ENCODE measurements at places on chromosomes 4 and X.

DNA sequence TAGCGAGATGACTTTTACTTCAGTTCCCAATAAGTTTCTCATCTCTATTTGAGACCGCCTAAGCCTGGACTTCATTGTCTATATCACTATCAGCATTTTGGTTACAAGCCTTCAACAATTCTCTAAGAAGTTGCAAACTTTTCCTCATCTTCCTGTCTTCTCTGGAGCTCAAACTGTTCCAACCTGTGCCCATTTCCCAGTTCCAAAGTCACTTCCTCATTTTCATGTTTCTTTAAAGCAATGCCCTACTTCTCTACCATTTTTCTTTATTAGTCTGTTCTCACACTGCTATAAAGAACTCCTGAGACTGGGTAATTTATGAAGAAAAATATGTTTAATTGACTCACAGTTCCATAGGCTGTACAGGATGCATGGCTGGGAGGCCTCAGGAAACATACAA, 251.9 kb downstream of the TECRL start:
- H3K4me1 ChIP-seq = no peaks in the 10 kb centered on the region
- no peaks in the 10 kb centered on the region for H3K27me3 ChIP-seq
- H3K27ac ChIP-seq = no peak overlapping the region
- H3K4me3 ChIP-seq = no peak overlapping the region

DNA sequence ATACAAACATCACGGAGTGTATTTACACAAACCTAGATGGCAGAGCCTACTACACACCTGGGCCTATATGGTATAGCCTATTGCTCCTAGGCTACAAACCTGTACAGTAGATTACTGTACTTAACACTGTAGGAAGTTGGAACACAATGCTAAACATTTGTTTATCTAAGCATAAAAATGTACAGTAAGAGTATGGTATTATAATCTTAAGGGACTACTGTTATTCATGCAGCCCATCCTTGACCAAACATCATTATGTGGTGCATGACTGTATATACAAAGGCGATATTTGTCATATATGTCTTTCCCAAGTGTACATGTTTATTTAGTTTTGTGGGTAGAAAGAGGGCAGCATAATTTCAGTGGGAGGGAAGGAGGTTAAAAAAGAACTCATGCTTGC, 177.7 kb upstream of the FSTL5 start:
- H3K4me3 ChIP-seq = no peak overlapping the region
- H3K27ac ChIP-seq = no peak overlapping the region
- no peaks in the 10 kb centered on the region for H3K36me3 ChIP-seq
- no peak for DNase-seq
- no peaks in the 10 kb centered on the region for H3K27me3 ChIP-seq
- peaks cover 3% of the 10 kb centered on the region for H3K4me1 ChIP-seq

DNA sequence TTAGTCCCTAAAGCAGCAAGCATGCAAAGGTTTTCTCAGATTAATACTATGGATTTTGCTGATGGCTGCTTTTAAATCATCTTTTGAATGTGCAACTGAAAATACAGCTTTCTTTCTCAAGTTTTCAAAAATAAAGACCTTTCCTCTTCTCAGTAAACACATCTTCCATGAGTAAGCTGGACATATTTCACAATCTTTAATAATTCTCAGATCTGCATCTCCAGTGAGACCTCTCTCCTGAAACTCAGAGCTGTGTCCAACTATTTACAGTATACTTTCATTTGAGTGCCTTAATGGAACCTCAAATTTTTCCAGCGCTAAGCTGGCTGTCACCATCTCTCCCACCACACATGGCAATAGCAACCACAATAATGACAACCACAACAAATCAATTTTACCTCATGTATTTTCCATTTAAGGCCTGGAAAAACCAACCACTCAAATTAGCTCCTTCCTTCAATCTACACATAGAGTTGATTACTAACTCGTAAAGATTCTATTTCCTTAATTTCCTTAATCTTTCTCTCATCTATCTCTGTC, 192.4 kb upstream of the RPL34 start:
- no peak for DNase-seq
- H3K27me3 ChIP-seq = peaks cover 6% of the 10 kb centered on the region
- H3K36me3 ChIP-seq = peaks cover 4% of the 10 kb centered on the region
- H3K4me1 ChIP-seq = peaks cover 29% of the 10 kb centered on the region

- no peaks in the 10 kb centered on the region for H3K36me3 ChIP-seq
- no peak overlapping the region for H3K4me3 ChIP-seq
- no peak for DNase-seq
- H3K27ac ChIP-seq = no peak overlapping the region
Observed at GRCh38 chrX:18797141-18797540, 89.7 kb downstream of the PPEF1 start.

DNA sequence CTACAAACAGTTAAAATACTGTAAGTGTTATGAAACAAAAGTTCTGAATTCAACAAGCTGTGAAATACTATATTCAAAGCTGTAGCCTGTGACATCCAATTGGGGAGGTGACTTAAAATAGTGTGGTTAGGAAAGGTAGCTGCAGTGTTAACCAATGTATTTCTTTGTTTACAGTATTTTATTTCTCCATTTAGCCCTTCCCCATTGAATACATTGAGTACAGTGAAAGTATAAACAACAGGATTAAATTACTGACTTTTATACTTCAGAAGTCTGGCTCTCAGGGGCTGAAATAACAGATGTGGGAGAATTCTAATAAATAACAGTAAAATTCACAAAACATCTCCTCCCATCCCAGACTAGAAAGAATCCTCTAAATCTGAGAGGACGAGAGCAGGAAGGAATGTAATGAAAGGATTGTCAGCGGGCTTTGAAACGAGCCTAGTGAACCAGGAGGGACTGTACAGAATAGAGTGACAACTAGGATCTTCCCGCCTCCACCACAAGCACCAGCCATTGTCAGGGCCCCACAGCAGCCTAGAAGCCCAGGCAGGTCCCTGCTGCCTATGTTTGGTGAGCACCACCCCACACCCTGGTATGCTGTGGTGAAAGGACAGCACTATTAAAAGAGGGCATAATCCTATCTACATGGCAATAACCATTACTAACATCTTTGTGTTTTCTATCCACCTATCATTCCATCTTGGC, 73.7 kb downstream of the SPCS3 start:
- no peaks in the 10 kb centered on the region for H3K36me3 ChIP-seq
- H3K4me1 ChIP-seq = no peaks in the 10 kb centered on the region
- DNase-seq = no peak
- H3K27me3 ChIP-seq = no peaks in the 10 kb centered on the region

DNA sequence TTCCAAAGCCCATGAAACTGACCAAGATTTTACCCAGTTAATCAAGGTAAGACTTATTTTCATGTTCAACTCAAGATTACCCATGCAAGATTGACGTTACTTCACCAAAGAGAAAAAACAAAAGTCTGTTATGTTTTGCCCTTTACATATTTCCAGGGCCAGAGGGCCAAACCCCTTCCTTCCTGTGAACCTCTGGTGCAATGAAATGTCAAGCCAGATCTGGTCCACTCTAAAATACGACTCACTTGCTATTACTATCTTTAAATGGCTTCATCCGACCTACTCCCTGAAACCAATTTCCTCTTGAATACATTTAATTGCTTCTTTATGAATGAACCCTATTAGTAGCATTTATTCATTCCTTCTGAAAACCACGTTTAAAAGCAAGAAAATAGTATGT, 33.0 kb downstream of the TSPAN5 start:
- H3K4me3 ChIP-seq = no peak overlapping the region
- H3K36me3 ChIP-seq = peaks cover 8% of the 10 kb centered on the region
- DNase-seq = no peak
- H3K4me1 ChIP-seq = peaks cover 41% of the 10 kb centered on the region
- H3K27me3 ChIP-seq = no peaks in the 10 kb centered on the region
- H3K27ac ChIP-seq = no peak overlapping the region

DNA sequence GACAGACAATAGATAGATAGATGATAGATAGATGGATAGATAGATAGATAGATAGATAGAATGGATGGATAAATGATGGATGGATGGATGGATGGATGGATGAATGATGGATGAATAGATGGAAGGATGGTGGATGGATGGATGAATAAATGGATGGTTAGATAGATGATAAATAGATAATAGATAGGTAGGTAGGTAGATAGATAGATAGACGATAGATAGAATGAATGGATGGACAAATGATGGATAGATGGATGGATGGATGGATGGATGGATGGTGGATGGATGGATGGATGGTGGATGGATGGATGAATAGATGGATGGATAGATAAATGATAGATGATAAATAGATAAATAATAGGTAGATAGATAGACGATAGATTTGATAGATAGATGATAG, 287.4 kb downstream of the CRLF2 start:
- no peak for DNase-seq
- H3K27me3 ChIP-seq = no peaks in the 10 kb centered on the region
- no peak overlapping the region for H3K4me3 ChIP-seq
- no peaks in the 10 kb centered on the region for H3K4me1 ChIP-seq

- H3K4me3 ChIP-seq = no peak overlapping the region
- H3K27me3 ChIP-seq = peaks cover 4% of the 10 kb centered on the region
- H3K36me3 ChIP-seq = no peaks in the 10 kb centered on the region
- no peaks in the 10 kb centered on the region for H3K4me1 ChIP-seq
- no peak for DNase-seq
- H3K27ac ChIP-seq = no peak overlapping the region
Observed at GRCh38 chr4:1463927-1464540, 57.8 kb upstream of the NKX1-1 start.

- peak overlapping the region; percentile 95 for H3K4me3 ChIP-seq
- peaks cover 42% of the 10 kb centered on the region for H3K27me3 ChIP-seq
- H3K36me3 ChIP-seq = no peaks in the 10 kb centered on the region
- DNase-seq = no peak
Observed at GRCh38 chr4:140150636-140150885, 3.4 kb downstream of the MAML3 start.

- no peaks in the 10 kb centered on the region for H3K36me3 ChIP-seq
- H3K27me3 ChIP-seq = no peaks in the 10 kb centered on the region
- no peak overlapping the region for H3K4me3 ChIP-seq
- H3K4me1 ChIP-seq = no peaks in the 10 kb centered on the region
- no peak overlapping the region for H3K27ac ChIP-seq
- DNase-seq = no peak
Observed at GRCh38 chr4:90403781-90404180, 276.6 kb downstream of the CCSER1 start.

GRCh38 chrX:46913667-46914066, 1.4 kb downstream of the JADE3 start:
- peak overlapping the region; percentile 79 for H3K4me3 ChIP-seq
- H3K36me3 ChIP-seq = no peaks in the 10 kb centered on the region
- H3K27me3 ChIP-seq = peaks cover 52% of the 10 kb centered on the region

- H3K27me3 ChIP-seq = no peaks in the 10 kb centered on the region
- no peak for DNase-seq
- no peak overlapping the region for H3K4me3 ChIP-seq
Observed at GRCh38 chr4:18441203-18441590, 419.6 kb upstream of the LCORL start.

DNA sequence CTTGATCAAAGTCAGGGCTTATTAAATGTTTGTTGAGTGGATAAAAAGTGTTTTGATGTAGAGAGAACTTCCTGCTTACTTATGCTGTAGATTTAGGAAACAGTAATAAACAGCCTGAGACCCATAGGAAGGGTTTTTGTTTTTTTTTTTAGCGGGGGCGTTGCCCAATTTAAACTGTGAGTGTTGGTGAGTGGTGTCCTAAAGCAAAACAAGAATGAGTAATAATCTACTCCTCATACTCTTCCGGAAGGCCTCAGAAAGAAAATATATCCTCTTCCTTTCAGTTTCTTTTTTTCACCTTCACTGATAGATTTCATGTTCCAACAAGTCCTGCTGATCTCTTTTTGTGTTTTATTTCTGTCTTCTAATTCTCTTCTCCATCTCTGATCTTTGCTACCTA, 104.4 kb upstream of the SCML1 start:
- H3K36me3 ChIP-seq = no peaks in the 10 kb centered on the region
- H3K4me1 ChIP-seq = peaks cover 4% of the 10 kb centered on the region
- no peak for DNase-seq
- H3K27me3 ChIP-seq = no peaks in the 10 kb centered on the region
- peak overlapping the region; percentile 60 for H3K4me3 ChIP-seq

DNA sequence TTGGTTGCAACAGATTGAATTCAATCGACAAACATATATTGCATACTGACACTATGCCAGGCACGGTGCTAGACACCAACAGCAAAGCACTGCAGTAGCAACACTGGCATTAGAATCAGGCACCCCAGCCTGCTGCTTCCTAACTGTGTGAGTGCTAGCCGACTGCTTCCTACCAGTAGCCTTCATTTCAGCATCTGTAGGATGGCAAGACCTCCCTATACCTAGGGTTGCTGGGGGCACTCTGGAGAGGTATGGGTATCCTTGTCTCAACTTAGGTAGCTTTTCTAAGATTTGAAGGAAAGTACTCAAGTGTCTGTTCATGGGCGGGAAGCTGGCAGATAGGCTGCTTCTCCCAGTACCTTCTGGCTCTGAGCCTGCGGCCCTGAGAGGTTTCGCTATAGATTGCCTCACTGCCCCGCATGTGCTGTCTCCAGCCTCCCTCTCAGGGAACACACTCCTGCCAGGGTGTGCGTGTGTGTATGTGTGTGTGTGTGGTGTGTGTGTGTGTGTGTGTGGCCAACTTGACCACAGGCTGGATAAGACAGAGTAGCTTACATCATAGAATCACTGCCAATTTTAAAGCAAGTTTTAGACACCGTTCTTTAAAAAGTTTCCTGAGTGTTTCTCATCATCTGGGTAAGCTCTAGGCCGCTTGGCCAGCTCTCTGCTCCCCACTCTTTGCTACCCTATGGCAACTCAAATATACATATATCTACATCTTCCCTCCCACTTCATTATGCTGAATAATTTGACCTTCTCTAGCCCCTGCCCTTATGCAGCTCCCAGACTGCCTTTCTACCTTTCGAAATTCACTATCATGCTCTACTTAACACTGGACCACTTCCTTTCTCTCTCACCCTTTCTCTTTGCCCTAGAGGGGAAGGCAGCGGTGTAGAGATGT, 97.0 kb upstream of the PJA1 start:
- H3K36me3 ChIP-seq = no peaks in the 10 kb centered on the region
- no peaks in the 10 kb centered on the region for H3K4me1 ChIP-seq
- peaks cover 21% of the 10 kb centered on the region for H3K27me3 ChIP-seq
- H3K4me3 ChIP-seq = no peak overlapping the region
- no peak for DNase-seq

GRCh38 chrX:21738210-21738949, 19.5 kb downstream of the SMPX start:
- no peaks in the 10 kb centered on the region for H3K36me3 ChIP-seq
- H3K4me3 ChIP-seq = no peak overlapping the region
- no peak overlapping the region for H3K27ac ChIP-seq
- no peaks in the 10 kb centered on the region for H3K4me1 ChIP-seq

GRCh38 chr4:125541836-125542385, 227.2 kb downstream of the FAT4 start:
- no peak overlapping the region for H3K4me3 ChIP-seq
- H3K4me1 ChIP-seq = no peaks in the 10 kb centered on the region
- H3K27ac ChIP-seq = no peak overlapping the region
- no peaks in the 10 kb centered on the region for H3K27me3 ChIP-seq
- no peaks in the 10 kb centered on the region for H3K36me3 ChIP-seq

GRCh38 chr4:153322791-153323190, 21.7 kb upstream of the MND1 start:
- H3K36me3 ChIP-seq = no peaks in the 10 kb centered on the region
- H3K27me3 ChIP-seq = peaks cover 16% of the 10 kb centered on the region
- no peak overlapping the region for H3K4me3 ChIP-seq
- no peak for DNase-seq

Measured in T-helper 2 cell treated with Interferon-gamma antibody and Interleukin-4, amounts not matched to agents 5 μg/mL and 100 μg/mL, for 36 hours (primary cell).